Activated CD4-positive, alpha-beta memory T cell treated with anti-CD3 and anti-CD28 coated beads for 36 hours (primary cell): ENCODE measurements at places on chromosomes 2 and 18.

DNA sequence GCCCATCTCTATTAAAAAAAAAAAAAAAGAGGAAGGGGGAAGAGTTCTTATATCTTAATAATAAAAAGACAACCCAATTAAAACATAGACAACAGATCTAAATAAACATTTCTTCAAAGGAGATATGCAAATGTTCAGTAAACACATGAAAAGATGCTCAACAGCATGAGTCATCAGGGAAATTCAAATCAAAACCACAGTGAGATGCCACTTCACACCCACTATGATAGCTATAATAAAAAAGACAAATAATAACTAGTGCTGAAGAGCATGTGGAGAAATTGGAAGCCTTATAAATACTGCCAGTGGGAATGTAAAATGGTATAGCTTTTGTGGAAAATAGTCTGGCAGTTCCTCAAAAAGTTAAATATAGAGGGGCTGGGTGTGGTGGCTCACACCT, 61.5 kb upstream of the CYP20A1 start:
- H3K4me3 ChIP-seq, result no peak overlapping the region
- DNase-seq, result no peak
- H3K4me1 ChIP-seq, result peaks cover 4% of the 10 kb centered on the region
- H3K27me3 ChIP-seq, result no peaks in the 10 kb centered on the region

GRCh38 chr2:121333834-121334558, 49.0 kb upstream of the TFCP2L1 start:
- peaks cover 2% of the 10 kb centered on the region for H3K36me3 ChIP-seq
- H3K27me3 ChIP-seq, result peaks cover 2% of the 10 kb centered on the region
- H3K27ac ChIP-seq, result no peak overlapping the region
- DNase-seq, result no peak

- H3K4me1 ChIP-seq, result no peaks in the 10 kb centered on the region
- no peak overlapping the region for H3K4me3 ChIP-seq
- H3K27ac ChIP-seq, result no peak overlapping the region
- H3K27me3 ChIP-seq, result peaks cover 3% of the 10 kb centered on the region
These were observed 82.8 kb downstream of the GLI2 start for GRCh38 chr2:120818441-120818920.

DNA sequence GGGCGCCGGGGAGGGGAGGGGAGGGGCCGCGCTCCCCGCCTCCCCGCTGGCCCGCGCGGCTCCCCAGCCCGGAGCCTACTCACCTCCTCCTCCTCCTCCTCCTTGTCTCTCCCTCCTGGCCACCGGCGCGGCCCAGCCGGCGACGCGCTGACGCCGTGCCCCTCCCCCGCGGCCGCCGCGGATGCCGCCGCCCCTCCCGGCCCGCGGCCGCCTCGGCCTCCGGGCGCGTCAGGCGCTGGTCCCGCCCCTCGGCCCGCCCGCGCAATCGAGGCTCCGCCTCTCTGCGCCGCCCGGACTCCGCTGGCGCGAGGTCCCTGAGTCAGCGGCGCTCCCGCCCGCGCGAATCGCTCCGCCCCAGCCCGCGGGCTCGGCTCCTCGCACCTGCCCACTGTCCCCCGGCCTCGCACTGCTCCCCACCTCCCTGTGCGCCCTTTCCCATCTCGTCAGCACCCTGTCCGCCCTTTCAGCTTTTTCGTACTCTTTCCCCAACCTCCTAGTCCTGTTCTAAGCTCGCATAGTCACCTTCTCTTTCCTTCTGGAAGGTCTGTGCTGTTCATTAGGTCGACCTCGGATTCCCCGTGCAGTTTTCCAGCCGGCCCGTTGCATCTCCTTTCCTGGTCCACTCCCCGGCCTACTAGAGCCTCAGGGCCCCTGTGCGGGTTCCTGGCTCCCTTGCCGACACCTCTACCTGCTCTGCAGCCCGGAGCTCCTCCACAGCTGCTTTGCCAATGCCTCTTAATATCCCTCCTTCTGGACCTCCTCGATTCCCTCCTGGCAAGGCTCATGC, 187.4 kb downstream of the ZEB2 start:
- H3K27ac ChIP-seq, result peak overlapping the region; percentile 96
- DNase-seq, result peak; percentile 92
- peaks cover 33% of the 10 kb centered on the region for H3K4me1 ChIP-seq
- no peaks in the 10 kb centered on the region for H3K27me3 ChIP-seq
- H3K4me3 ChIP-seq, result peak overlapping the region; percentile 91

DNA sequence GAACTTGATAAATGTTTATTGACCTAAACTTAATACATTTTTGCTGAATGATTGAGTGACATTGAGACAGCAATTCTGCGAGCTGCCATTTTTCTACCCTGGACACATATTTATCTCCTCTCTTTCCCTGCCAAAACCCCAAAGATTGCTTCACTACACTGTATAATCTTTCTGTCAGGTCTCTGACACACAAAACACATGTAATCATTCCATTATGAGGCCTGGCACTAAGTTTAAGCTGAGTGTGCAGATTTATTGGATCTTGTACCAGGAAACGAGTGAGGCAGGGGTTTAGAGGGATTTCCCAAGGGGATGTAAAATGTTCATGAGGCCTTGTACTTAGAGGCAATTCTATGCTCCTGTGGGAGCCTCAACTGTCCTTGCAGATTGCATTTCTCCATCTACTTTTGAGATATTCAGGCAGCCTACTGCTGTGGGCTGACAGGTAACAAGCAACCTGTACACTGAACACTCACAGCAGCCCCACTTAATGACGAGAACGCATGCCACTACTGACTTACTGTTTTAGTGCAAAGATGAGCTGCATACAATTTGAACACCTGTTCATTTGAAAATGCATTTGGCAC, 13.7 kb upstream of the OSR1 start:
- no peaks in the 10 kb centered on the region for H3K4me1 ChIP-seq
- peaks cover 20% of the 10 kb centered on the region for H3K27me3 ChIP-seq
- H3K4me3 ChIP-seq, result no peak overlapping the region

- peaks cover 65% of the 10 kb centered on the region for H3K36me3 ChIP-seq
- DNase-seq, result no peak
- no peak overlapping the region for H3K27ac ChIP-seq
- H3K4me3 ChIP-seq, result no peak overlapping the region
- no peaks in the 10 kb centered on the region for H3K27me3 ChIP-seq
These were observed 46.3 kb downstream of the HK2 start for GRCh38 chr2:74880054-74880728.

DNA sequence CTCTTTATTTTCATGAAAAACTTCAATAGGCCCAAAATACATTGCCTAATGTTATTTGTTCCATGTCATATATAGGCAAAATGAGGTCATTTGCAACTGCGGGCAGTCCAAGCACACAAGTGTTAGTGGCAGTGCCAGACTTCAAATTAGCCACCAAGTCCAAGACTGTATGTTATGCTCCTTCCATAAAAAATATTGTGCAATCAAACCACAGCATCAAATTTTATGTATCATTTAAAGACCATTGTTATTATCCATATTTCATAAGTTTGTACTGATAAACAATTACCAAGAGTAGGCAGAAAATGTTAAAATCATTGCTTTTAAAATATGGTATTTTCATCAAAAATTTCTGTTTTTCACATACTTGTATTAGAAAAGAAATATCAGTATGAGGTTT, 54.1 kb downstream of the XIRP2 start:
- no peaks in the 10 kb centered on the region for H3K4me1 ChIP-seq
- no peak overlapping the region for H3K4me3 ChIP-seq
- no peak for DNase-seq
- no peaks in the 10 kb centered on the region for H3K36me3 ChIP-seq
- no peaks in the 10 kb centered on the region for H3K27me3 ChIP-seq

DNA sequence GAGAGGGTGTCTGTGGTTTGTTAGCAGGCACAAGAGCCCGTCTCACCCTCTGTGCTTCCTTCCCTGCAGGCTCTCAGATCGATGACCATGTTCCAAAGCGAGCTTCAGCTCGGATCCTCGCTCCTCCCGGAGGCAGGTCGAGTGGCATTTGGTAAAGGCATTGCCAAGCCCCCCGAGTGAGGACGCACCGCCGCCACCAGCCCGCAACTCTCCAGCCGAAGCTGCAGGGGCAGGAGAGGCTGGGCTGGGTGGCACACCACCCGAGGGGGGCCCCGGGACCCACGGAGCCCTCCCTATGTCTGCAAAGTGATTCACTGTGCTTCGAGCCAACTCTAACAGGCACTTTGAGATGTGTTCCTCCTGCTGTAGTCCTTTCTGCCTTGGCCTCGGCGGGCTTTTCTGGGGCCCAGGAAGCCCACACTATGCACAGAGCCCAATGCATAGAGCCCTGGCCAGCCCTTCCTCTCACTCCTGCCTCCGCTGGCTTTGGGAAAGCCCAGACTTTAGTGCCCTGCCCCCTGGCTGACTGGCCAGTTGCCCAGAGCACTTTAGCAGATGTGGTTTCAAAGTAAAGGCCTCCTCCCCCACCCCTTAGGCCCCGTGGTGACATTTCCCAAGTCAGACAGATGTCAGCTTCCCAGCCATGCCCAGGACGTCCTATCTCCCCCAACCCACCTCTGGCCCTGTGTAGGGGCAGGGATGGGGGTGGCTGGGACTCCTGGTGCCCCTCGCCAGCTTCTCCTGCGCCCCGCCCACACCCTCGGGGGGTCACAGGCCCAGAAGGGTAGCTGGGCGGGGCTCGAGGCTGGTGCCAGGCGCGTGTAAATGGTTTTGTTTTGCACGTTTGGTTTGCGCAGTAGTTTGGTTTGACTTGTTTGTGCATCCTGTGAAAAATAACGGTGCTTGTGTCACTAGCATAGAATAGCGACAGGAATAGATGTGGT, 23.3 kb upstream of the MAPRE3 start:
- peaks cover 2% of the 10 kb centered on the region for H3K4me1 ChIP-seq
- DNase-seq, result no peak
- no peaks in the 10 kb centered on the region for H3K36me3 ChIP-seq
- no peak overlapping the region for H3K27ac ChIP-seq
- no peak overlapping the region for H3K4me3 ChIP-seq
- H3K27me3 ChIP-seq, result peaks cover 20% of the 10 kb centered on the region

- no peaks in the 10 kb centered on the region for H3K36me3 ChIP-seq
- H3K27ac ChIP-seq, result no peak overlapping the region
- no peaks in the 10 kb centered on the region for H3K27me3 ChIP-seq
- DNase-seq, result no peak
- H3K4me1 ChIP-seq, result peaks cover 26% of the 10 kb centered on the region
- H3K4me3 ChIP-seq, result no peak overlapping the region
These were observed 301.9 kb downstream of the ZEB2 start for GRCh38 chr2:144217853-144218633.

GRCh38 chr2:127413782-127414637, 4.2 kb upstream of the PROC start:
- H3K4me3 ChIP-seq, result no peak overlapping the region
- no peaks in the 10 kb centered on the region for H3K36me3 ChIP-seq
- H3K27me3 ChIP-seq, result peaks cover 12% of the 10 kb centered on the region
- H3K4me1 ChIP-seq, result peaks cover 44% of the 10 kb centered on the region
- H3K27ac ChIP-seq, result no peak overlapping the region

- no peak overlapping the region for H3K4me3 ChIP-seq
- DNase-seq, result no peak
- H3K4me1 ChIP-seq, result no peaks in the 10 kb centered on the region
- H3K36me3 ChIP-seq, result peaks cover 32% of the 10 kb centered on the region
These were observed 150.9 kb downstream of the ATAD2B start for GRCh38 chr2:23776021-23776420.

DNA sequence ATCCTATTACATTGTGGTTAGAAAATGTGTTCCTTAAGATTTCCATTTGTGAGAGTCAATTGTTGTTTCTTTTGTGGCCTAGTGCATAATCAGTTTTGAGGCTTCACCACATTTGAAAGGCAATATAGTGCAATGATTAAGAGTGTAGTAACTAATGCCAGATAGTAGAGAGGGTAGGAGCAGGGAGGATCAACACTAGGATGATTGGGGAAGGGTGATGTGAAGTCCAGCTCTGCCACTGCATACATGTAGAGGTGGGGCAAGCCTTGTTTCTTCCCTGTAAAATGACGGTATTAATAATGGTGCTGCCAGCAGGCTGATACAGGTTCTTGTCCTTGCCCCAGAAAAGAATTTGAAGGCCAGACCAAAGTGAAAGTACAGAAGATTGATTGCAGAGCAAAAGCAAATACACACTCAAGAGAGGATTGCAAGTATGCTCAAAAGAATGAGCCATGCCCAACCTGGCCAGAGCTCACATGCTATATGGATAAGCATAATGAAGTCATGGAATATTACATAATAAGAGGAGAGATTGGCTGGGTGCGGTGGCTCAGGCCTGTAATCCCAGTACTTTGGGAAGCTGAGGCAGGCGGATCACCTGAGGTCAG, 8.0 kb downstream of the SP100 start:
- peak overlapping the region; percentile 20 for H3K4me3 ChIP-seq
- peaks cover 57% of the 10 kb centered on the region for H3K36me3 ChIP-seq
- H3K27ac ChIP-seq, result peak overlapping the region; percentile 25
- H3K27me3 ChIP-seq, result no peaks in the 10 kb centered on the region
- peaks cover 79% of the 10 kb centered on the region for H3K4me1 ChIP-seq

DNA sequence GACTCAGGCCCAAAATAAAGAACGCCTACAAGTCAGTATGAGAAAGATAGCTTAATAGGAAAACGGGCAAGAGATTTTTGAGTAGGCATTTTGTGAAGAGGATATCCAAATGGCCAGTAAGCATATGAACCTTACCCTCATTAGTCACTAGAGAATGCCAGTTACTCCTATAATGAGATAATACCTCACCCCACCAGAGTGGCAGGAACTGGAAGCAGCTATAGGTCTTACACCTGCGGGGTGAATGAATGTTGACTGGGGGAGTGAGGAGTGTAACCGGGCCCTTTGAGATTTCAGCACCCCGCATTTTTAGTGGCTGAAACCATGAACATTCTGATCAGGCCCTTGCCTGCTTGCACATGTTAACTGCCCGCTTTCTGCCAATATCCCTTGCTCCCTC, 7.5 kb upstream of the PTPN2 start:
- peaks cover 7% of the 10 kb centered on the region for H3K4me1 ChIP-seq
- no peaks in the 10 kb centered on the region for H3K36me3 ChIP-seq
- peaks cover 8% of the 10 kb centered on the region for H3K27me3 ChIP-seq
- H3K27ac ChIP-seq, result no peak overlapping the region
- no peak for DNase-seq

DNA sequence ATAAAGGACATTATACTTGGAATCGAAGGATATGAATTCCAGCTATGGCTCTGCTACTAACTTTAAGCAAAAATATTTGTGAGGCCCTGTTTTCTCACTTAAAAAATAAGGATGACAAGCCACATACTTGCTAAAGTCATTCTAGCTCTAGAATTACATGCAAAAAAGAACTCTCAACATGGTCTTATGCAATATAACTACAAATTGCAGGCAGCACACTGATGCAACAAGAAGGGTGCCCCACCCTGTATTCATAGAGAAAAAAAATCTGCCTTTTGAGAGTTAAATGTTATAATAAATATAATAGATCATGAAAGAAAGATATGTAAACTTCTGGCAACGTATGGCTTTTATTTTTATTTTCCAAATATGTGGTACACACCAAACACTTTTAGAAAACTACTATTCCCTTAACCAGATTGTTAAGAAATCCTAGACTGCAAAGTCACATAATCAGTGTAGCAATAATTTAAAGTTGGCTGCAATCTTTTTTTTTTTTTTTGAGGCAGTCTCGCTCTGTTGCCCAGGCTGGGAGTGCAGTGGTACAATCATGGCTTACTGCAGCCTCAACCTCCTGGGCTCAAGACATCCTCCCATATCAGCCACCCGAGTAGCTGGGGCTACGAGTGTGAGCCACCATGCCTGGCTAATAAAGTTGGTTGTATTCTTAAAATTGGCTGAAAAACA, 40.2 kb upstream of the WDSUB1 start:
- peaks cover 11% of the 10 kb centered on the region for H3K36me3 ChIP-seq
- no peak overlapping the region for H3K4me3 ChIP-seq
- no peak for DNase-seq
- no peak overlapping the region for H3K27ac ChIP-seq
- H3K27me3 ChIP-seq, result no peaks in the 10 kb centered on the region
- H3K4me1 ChIP-seq, result no peaks in the 10 kb centered on the region
